ENCODE measurements at places on chromosomes 6 and 20.

GRCh38 chr6:71124340-71124739 is 164.3 kb upstream of the OGFRL1 start:
- DNase-seq, result no peak

GRCh38 chr6:142945049-142945445 is at the start of gene HIVEP2:
HIVEP2 (minus strand) TSS chr6:142945176; CDS start chr6:142774738, 170,438 bp downstream.
- peak; percentile 85 for DNase-seq

DNA sequence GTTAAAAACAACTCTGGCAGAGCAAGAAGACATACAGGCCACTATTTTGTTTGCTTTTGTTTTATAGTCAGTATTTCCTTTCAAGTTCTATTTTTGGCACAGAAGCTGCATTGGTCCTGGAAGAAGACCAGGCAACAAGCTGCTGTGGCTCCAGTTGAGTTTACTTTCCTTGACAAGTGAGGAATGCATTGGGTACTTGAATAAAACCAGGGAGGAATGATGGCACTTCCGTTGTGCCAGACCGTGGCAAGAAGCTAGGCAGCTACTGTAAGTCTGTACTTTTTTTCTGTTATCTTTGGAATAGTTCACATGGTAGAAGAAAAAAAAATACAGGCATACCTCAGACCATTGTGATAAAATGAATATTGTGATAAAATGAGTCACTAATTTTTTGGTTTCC is 66.3 kb downstream of the NCOA3 start:
- no peak for DNase-seq

DNA sequence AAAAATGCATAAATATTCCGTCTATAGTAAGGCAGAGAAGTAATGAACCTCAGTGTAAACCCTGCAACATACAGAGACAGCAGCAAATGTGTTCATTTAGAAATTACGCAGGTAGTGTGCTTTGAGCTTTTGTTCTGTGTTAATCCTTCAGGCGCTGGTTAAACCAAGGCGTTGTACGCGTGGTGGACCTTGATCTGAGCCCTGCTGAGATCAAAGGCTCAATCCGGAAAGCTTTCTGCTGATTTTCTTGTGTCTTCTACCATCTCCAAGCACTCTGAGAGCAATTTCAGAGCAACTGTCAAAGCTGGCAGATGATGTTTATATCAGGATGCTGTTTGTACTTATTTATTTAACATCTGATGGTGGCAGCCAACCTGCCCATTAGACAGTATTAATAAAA is 382.8 kb downstream of the CDH26 start:
- DNase-seq, result no peak

- no peak for DNase-seq
Observed at GRCh38 chr6:51618563-51618962, 468.9 kb downstream of the PKHD1 start.
